ENCODE measurements at places on chromosomes 7 and 10. TPM values are rescaled to one million over a fixed set of nuclear protein-coding genes. Genes with fewer than 3 reads are reported as not detected.

SDHAF3 gene
- total RNA-seq, result 12.3 TPM

MYL10 gene
- not detected for total RNA-seq

STEAP1B gene
- 0.42 TPM for total RNA-seq

SSC4D gene
- 0.48 TPM for total RNA-seq

NXPH1 gene
- total RNA-seq, result not detected

ZEB1 gene
- 17.1 TPM for total RNA-seq

FBXL15 gene
- 20.2 TPM for total RNA-seq

TACC2 gene
- total RNA-seq, result 106 TPM

MSMB gene
- total RNA-seq, result not detected

All from esophagus squamous epithelium (tissue), 5 donors.